ENCODE measurements at places on chromosomes 1 and 21.

- DNase-seq: no peak
Measured at GRCh38 chr1:156942576-156942975, 22.1 kb downstream of the LRRC71 start.

DNA sequence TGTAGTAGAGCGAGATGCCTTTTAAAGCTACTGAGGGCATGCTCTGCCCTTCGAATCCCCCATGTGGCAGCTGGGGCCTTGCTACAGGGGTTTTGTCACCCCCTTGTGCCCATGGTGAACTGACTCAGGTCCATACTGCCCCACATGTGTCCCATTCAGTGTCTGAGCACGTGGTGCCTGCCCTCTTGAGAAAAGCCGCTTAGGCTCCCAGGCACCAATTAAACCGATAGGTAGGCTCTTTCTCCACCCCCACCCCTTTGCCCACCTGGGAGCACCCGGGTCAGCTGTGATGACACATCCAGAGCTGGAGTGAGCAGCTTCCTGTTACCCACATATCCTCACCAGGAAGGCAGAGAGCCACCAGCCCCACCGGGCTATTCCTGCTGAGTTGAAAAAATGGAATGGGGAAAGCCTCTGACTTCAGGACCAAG, 30.5 kb downstream of the TMCC2 start:
- DNase-seq: no peak

DNA sequence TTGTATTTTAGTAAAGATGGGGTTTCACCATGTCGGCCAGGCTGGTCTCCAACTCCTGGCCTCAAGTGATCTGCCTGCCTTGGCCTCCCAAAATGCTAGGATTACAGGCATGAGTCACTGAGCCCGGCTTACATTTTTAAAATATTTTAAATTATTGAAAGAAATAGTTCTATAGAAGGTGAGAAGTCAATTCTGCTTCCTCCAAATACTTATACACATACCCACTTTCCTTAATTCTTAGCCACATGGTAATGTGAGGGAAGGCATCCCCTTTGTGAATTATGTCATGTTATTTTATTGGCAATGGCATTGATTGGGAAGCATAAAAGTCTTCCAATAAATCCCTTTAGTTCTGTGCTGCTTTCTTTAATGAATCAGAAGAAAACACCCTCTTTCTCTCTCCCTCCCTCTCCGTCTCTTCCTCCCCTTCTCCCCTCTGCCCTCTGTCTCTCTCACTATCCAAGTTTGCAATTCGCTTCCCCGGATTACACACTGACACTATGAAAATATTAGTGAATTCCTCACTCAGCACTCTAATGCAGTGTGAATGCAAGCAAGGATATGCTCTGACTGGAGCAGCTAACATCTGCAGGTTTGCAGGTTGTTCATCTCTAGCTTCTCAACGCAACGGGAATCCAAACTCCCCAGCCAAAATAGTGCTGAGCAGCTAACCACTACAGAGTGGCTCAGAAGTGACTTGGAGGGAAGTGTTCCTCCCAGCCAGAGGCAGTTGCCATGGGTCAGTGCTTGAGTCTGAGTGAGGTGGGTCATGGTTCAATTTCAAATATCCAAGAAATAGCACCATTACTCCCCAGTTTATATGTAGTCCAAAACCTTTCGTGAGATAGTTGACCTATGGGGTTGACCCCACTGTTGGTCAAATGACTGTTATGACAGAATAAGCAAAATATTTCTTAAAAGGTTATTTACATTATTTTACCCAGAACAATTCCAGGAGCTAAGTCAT, 77.8 kb upstream of the CD55 start:
- DNase-seq: no peak

- DNase-seq: no peak
Measured at GRCh38 chr1:227472772-227473171, 90.6 kb upstream of the ZNF678 start.

GRCh38 chr1:36346741-36347370, 23.4 kb upstream of the EVA1B start:
- no peak for DNase-seq

GRCh38 chr1:208369658-208370057, 125.5 kb upstream of the PLXNA2 start:
- no peak for DNase-seq

GRCh38 chr1:106880226-106880625, 176.2 kb upstream of the PRMT6 start:
- DNase-seq: no peak

GRCh38 chr21:38741950-38742256, 63.8 kb upstream of the ETS2 start:
- no peak for DNase-seq

DNA sequence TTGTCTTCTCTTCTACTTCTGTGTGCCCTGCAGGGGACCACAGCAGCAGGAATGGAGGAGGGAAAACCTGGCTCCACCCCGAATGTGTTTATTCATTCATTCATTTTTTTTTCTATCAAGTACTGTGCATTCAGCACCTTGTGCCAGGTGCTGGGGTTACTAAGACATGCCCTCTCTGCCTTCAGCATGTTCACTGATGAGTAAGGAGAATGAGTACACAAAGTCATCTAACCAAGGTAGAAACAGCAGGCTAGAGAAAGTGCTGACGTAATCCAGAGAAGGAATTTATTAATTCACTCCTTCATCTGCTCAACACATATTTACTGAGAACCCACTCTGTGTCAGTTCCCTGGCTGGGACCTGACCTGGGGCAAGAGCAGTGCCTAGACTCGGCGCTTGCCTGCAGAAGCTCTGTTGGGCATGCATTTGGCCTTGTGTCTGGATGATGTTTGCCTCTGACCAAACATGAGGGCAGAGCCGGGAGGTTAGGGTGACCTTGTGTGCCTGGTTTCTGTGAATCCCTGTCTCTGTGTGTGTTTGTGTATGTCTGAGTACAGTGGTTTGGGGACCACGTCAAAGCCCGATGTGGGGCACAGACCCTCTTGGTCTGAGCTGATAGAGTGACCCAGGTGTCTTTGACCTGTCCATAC, 3.3 kb upstream of the MYOG start:
- no peak for DNase-seq

- no peak for DNase-seq
Measured at GRCh38 chr1:83910461-83910860, 88.5 kb downstream of the TTLL7 start.

- no peak for DNase-seq
Measured at GRCh38 chr1:67143966-67144365, 9.2 kb upstream of the C1orf141 start.

DNA sequence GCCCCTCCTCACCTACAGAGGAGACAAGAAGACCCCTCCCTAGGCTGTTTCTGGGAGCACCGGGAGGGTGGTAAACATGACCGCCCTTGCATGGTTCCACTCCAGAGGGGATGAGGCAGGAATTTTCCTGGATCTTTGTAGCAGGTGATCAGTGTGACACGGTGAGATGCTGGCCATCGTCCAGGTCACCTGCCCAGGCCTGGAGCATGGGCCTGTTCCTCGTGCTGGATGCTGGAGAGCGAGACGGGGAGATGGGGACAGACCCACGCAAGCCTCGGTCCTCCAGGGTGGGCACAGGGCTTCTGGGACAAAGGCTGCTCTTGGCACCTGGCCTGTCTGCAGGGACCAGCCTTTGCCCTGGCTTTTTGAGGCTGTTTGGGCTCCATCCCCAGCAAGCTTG, 46.2 kb downstream of the DMRTB1 start:
- no peak for DNase-seq

- no peak for DNase-seq
Measured at GRCh38 chr1:51569284-51570062, 47.4 kb upstream of the OSBPL9 start.

- no peak for DNase-seq
Measured at GRCh38 chr1:85090225-85090624, 41.9 kb upstream of the MCOLN3 start.

DNA sequence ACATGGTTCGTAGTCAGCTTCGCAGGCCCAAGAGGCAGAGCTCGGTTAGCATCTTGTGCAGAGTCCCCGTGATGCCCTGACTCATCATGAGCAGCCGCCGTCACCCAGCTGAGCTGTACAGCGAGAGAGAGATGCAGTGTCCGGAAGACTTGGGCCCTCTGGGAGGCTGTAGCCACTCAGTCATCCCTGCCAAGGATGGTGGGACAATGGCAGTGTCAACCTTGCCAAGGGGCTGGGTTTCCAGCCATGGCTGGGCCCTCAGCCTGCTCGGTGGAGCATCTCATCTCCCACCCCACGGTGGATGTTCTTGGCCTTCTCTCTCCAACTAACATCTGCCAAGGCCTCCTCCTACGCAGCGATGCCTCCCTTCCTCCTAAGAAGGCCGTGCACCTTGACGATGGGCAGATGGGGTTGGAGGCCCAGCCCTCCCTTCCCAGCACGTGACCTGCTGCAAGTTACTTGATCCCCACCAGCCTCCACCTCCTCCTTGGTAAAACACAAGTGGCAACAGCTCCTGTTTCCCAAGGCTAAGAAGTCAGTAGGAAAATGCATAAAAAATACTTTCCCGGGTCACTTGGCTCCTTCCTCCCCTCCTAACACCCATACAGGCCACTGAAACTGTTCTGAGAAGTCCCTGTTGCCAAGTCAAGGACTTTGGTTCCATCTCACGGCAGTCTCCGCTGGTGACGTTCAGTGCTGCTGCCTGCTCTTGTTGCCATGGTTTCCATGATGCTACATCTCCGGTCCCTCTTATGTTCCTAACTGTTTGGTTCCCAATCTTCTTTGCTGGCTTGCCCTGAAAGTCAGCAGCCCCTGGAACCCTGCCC, 384.7 kb upstream of the VAMP3 start:
- no peak for DNase-seq

GRCh38 chr1:11984121-11984520, 3.9 kb downstream of the MFN2 start:
- DNase-seq: no peak

GRCh38 chr1:19430121-19431068, 54.9 kb downstream of the CAPZB start:
- DNase-seq: no peak

GRCh38 chr1:116855773-116856201, 53.9 kb upstream of the PTGFRN start:
- DNase-seq: no peak

DNA sequence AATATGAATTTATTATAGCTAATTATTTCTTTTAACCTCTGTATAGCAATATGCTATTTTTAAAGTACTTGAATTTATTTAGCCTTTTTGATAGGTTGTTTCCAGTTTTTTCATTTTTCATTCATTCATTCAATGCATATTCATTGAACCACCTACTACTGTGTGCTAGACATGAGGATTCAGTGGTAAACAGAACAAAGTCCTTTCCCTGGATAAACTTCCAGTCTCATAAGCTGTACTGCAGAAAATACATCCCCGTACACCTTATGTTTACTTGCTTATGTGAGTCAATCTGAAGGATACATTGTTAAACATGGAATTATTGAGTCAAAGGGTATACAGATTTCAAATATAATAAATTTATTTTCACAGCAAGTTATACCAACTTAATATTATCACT, 21.9 kb downstream of the AGL start:
- DNase-seq: no peak

DNA sequence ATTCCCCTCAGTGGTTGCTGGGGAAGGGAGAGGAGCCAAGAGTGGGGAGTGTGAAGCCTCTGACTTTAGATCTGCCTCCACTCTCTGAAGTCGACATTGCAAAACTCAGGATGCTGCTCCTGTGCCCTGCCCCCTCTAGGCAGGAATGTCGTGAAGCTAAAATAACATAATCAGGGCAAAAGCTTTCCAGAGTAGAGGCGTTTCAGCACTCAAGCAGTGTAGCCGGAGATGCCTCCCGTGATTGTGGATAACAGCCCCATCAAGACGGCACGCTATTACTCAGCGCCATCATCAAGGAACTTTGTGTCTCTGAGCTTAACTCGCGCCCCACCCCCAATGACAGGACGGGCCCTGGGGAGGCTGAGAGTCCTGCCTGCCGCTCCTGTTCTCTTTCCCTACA, 60.0 kb downstream of the FBXO2 start:
- no peak for DNase-seq
